ENCODE measurements at places on chromosomes 2 and 18. TPM values are rescaled to one million over a fixed set of nuclear protein-coding genes. Genes with fewer than 3 reads are reported as not detected.

DNA sequence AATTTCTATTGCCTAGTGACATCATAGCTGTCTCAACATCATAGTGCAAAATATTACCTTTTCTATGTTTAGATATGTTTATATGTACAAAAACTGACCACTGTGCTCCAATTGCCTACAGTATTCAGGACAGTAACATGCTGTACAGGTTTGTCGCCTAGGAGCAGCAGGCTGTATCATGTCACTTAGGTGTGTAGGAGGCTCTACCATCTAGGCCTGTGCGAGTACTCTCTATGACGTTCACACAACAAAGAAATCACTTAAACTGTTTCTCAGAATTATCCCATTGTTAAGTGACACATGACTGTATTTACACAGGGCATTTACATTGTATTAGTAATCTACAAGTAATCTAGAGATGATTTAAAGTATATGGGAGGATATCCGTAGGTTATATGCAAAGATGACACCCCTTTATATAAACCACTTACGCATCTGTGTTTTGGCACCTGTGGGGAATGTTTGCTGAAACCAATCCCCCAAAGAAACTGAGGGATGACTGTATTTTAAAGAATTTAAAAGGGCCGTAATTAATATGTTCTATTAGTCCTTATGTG lies 24.7 kb downstream of the IL1R2 start:
- H3K4me1 ChIP-seq: 0 out of 2 replicates have a peak, but pooled peaks cover 3% of the 10 kb centered on the region
- H3K36me3 ChIP-seq: no peaks in the 10 kb centered on the region
- no peak overlapping the region for H3K4me3 ChIP-seq
- no peak for DNase-seq
- H3K27ac ChIP-seq: no peak overlapping the region

WDSUB1 gene
- 8.0 TPM for total RNA-seq

DNA sequence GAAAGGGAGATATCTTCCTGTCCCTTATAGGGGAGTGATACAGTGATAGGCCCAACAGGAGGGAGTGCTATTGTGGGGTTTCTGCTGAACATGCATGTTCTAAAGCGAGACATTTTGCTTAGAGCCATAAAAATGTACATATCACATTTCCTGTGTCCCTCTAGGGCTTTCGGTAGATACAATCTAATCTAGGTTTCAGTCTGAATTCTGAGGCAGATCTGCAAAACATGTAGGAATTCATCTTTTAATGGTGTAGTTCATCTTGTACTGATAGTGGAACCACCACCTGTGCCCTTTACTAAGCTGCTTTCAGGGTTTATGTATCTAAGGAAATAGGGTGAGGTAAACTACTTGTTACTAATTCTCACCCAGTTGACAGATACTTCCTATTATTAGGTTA lies 73.8 kb downstream of the SPTBN1 start:
- H3K4me3 ChIP-seq: no peak overlapping the region
- no peaks in the 10 kb centered on the region for H3K27me3 ChIP-seq
- DNase-seq: no peak
- no peaks in the 10 kb centered on the region for H3K36me3 ChIP-seq
- no peaks in the 10 kb centered on the region for H3K4me1 ChIP-seq

- H3K4me1 ChIP-seq: no peaks in the 10 kb centered on the region
- DNase-seq: no peak
- H3K4me3 ChIP-seq: no peak overlapping the region
- no peaks in the 10 kb centered on the region for H3K27me3 ChIP-seq
- H3K36me3 ChIP-seq: no peaks in the 10 kb centered on the region
These were observed 404.3 kb downstream of the PID1 start for GRCh38 chr2:228866781-228867180.

SERPINB4 gene
- total RNA-seq: 0.96 TPM

RFX8 gene
- 1.3 TPM for total RNA-seq

MGAT4A gene
- 7.7 TPM for total RNA-seq

RGPD8 gene
- 8.2 TPM for total RNA-seq

AQP12A gene
- not detected for total RNA-seq

DUSP2 gene
- total RNA-seq: 10.1 TPM

CKAP2L gene
- 20.7 TPM for total RNA-seq

- H3K36me3 ChIP-seq: no peaks in the 10 kb centered on the region
- H3K4me1 ChIP-seq: no peaks in the 10 kb centered on the region
- DNase-seq: no peak
- H3K27ac ChIP-seq: no peak overlapping the region
- no peaks in the 10 kb centered on the region for H3K27me3 ChIP-seq
These were observed 232.1 kb downstream of the RBM43 start for GRCh38 chr2:151029406-151030157.

DNA sequence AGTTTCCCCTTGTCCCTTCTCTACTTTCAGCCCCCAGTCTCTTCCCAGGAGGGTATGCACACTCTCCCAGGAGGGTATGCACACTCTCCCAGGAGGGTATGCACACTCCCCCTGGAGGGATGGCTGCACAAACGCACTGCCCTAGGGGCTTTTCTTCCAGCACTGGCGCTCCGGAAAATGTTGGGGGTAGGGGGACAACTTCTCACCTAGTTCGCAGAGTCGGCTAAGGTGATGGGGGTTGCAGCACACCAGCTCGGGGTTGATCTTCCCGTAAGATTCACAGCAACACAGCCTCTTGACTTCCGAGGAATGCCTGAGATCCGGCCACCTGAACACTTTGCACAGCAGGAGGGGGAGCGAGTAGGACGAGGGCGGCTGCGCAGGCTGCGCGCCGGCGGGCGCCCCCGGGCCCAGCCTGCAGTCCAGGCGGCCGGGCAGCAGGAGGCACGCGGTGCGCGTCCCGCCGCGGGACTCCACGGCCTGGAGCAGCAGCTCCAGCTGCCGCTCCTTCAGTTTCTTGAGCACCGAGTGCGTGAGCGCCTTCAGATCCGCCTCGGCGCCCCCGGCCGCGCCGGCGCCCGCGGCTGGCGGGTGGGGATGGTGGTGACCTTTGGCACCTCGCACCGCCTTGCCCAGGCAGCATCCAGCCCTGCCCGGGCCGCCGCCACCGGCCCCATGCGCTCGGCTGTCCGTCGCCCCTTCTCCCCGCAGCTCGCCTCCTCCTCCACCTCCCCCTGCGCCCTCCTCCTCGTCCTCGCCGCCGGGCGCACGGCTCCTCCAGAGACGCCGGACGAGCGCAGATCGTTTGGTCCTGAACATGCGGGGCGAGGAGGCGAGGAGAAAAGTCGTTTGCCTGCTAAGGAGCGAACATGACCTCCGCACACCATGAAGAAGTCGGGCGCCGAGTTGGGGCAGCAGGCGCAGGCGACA lies 894 bp downstream of the SMAD7 start:
- H3K27me3 ChIP-seq: peaks cover 7% of the 10 kb centered on the region
- peak overlapping the region; percentile 67 for H3K4me3 ChIP-seq
- peaks cover 7% of the 10 kb centered on the region for H3K4me1 ChIP-seq
- H3K36me3 ChIP-seq: no peaks in the 10 kb centered on the region
- H3K27ac ChIP-seq: no peak overlapping the region

DNA sequence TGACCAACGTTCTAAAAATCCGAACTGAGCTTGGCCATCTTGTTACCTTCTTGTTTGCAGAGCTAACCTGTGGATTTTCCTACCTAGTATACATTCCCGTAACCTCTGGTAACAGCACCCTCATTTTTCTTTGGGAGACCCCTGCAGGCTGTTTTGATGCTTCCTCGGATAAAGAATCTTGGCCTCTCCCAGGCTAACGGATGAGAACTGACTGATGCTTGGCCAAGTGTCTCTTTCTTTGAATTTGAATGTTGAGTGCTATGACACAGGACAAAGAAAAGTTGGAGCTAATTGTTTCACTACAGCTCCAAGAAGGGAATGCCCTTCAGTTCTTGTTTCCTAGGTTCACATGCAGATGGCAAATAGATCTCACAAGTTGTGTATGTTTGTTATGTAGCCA lies 19.3 kb upstream of the CAVIN2 start:
- H3K4me3 ChIP-seq: no peak overlapping the region
- H3K36me3 ChIP-seq: no peaks in the 10 kb centered on the region
- DNase-seq: no peak
- H3K27me3 ChIP-seq: no peaks in the 10 kb centered on the region
- H3K4me1 ChIP-seq: peaks cover 4% of the 10 kb centered on the region

Measured in H1 (cell line).